Endothelial cell of coronary artery (primary cell): ENCODE measurements at places on chromosomes 3 and 15. TPM values are rescaled to one million over a fixed set of nuclear protein-coding genes. Genes with fewer than 3 reads are reported as not detected.

ZPLD1 gene
- under 0.01 and 0.09 TPM in 2 replicates for total RNA-seq

LRRN1 gene
- not detected in 2 replicates for total RNA-seq

GANC gene
- 9.3 and 10.9 TPM in 2 replicates for total RNA-seq

COPB2 gene
- 246 and 269 TPM in 2 replicates for total RNA-seq

SNAP23 gene
- total RNA-seq, result 163 and 184 TPM in 2 replicates

CASR gene
- total RNA-seq, result not detected in 2 replicates

GOLGA8O gene
- 0.09 and 0.19 TPM in 2 replicates for total RNA-seq

DZIP3 gene
- 5.1 and 5.2 TPM in 2 replicates for total RNA-seq

PRR20G gene
- total RNA-seq, result not detected in 2 replicates

GRK7 gene
- total RNA-seq, result under 0.01 TPM in 1 of 2 replicates, not detected in the other

DPPA4 gene
- total RNA-seq, result not detected in 2 replicates

TM6SF1 gene
- 31.8 and 44.3 TPM in 2 replicates for total RNA-seq

SCAMP5 gene
- total RNA-seq, result 1.9 and 3.3 TPM in 2 replicates

WDR72 gene
- not detected in 2 replicates for total RNA-seq

GOLGA8S gene
- under 0.01 and 0.09 TPM in 2 replicates for total RNA-seq

SOX14 gene
- not detected in 2 replicates for total RNA-seq

SLC22A14 gene
- total RNA-seq, result 0.09 TPM in 2 replicates

IL17RE gene
- 0.18 and 0.19 TPM in 2 replicates for total RNA-seq

TMEM207 gene
- total RNA-seq, result not detected in 2 replicates

NLGN1 gene
- total RNA-seq, result 29.4 and 32.2 TPM in 2 replicates

WDR76 gene
- 6.6 and 11.2 TPM in 2 replicates for total RNA-seq

FRMD4B gene
- 60.9 and 107 TPM in 2 replicates for total RNA-seq

SERPINI2 gene
- not detected in 2 replicates for total RNA-seq

PTPRG gene
- total RNA-seq, result 41.6 and 48.8 TPM in 2 replicates

ETV5 gene
- 18.5 and 30.3 TPM in 2 replicates for total RNA-seq

ZBBX gene
- 0.09 TPM in 1 of 2 replicates, not detected in the other for total RNA-seq

SH3GL3 gene
- total RNA-seq, result under 0.01 TPM in 1 of 2 replicates, not detected in the other

FBXO40 gene
- total RNA-seq, result not detected in 2 replicates

XIRP1 gene
- total RNA-seq, result not detected in 2 replicates

AGBL1 gene
- total RNA-seq, result not detected in 2 replicates

PPM1L gene
- total RNA-seq, result 0.94 and 1.2 TPM in 2 replicates

RCCD1 gene
- total RNA-seq, result 4.9 and 9.0 TPM in 2 replicates

ZDHHC23 gene
- total RNA-seq, result 1.9 and 2.5 TPM in 2 replicates

BCHE gene
- total RNA-seq, result 0.09 and 1.1 TPM in 2 replicates

CLDN16 gene
- under 0.01 TPM in 2 replicates for total RNA-seq

PPP1R2 gene
- total RNA-seq, result 96.9 and 104 TPM in 2 replicates

DLEC1 gene
- under 0.01 TPM in 1 of 2 replicates, not detected in the other for total RNA-seq

AGTR1 gene
- total RNA-seq, result not detected in 2 replicates

ANAPC13 gene
- total RNA-seq, result 30.3 and 43.5 TPM in 2 replicates

INO80 gene
- total RNA-seq, result 21.4 and 29.2 TPM in 2 replicates

PIERCE2 gene
- total RNA-seq, result 0.94 and 1.3 TPM in 2 replicates

PPP1R14D gene
- total RNA-seq, result not detected in 2 replicates

CADM2 gene
- total RNA-seq, result under 0.01 TPM in 1 of 2 replicates, not detected in the other

HIGD1A gene
- 109 and 125 TPM in 2 replicates for total RNA-seq

ADAMTSL3 gene
- 0.09 and 4.9 TPM in 2 replicates for total RNA-seq

KCNMB3 gene
- total RNA-seq, result 0.54 and 1.2 TPM in 2 replicates

DMXL2 gene
- total RNA-seq, result 11.2 and 14.0 TPM in 2 replicates

GHSR gene
- not detected in 2 replicates for total RNA-seq

STAB1 gene
- 218 and 278 TPM in 2 replicates for total RNA-seq

MCF2L2 gene
- 0.38 and 1.2 TPM in 2 replicates for total RNA-seq

NMD3 gene
- total RNA-seq, result 107 and 113 TPM in 2 replicates

MFAP1 gene
- total RNA-seq, result 25.7 and 29.6 TPM in 2 replicates
